Bone marrow (tissue), 2 donors: ENCODE measurements at places on chromosomes 2 and 18.

DNA sequence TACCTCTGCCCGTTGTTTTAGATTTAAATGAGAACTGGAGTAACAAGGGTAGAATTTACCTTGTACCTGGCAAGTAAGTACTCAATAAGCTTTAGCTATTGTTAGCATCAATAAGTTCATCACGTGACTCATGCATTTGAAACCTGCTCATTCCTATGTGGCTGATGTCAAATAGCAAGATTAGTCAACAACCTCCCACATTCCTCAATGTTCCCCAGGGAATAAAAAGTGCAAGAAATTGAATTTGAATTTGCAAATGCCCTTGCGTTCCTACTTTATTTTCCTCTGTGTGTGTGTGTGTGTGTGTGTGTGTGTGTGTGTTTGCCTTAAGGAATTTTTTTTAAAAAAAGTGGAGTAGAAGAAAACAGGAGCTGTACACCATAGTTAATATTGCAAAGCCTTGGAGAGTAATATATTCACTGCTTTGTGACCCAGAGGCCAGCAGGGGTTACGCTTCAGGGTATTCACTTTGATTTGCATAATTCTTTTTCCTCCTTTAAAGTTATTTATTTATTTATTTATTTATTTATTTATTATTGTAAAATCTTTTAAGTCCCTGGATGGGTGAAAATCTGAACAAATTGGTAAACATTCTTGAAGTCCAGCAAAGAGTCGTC lies 43.9 kb upstream of the DNAH7 start:
- no peak for DNase-seq

GRCh38 chr2:97966545-97967215 lies 29.1 kb downstream of the TMEM131 start:
- no peak for DNase-seq

- no peak for DNase-seq
These were observed 320.5 kb downstream of the FSIP2 start for GRCh38 chr2:186059096-186059495.

DNA sequence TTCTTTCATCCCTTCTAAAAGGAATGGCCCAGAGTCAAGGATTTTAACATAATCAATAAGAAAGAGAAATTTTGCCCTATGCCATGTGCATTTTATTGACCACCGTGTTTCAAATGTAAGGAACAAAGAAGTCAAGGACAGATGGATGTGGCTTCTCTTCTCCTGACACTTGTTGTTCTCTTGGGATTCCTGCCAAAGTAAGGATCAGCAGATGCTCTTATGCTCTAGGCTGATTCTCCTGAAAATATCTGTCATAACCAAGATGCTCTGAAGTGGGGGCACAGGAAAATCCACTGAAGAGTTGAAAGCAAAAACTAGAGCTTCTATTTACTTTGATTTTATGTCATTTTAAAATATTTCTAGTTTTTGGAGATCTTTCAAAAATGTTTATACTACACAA lies 72.9 kb upstream of the SYT4 start:
- DNase-seq: no peak

GRCh38 chr2:152336119-152336853 lies 1.3 kb downstream of the FMNL2 start:
- no peak for DNase-seq
